ENCODE measurements at places on chromosomes 7 and 10.

DNA sequence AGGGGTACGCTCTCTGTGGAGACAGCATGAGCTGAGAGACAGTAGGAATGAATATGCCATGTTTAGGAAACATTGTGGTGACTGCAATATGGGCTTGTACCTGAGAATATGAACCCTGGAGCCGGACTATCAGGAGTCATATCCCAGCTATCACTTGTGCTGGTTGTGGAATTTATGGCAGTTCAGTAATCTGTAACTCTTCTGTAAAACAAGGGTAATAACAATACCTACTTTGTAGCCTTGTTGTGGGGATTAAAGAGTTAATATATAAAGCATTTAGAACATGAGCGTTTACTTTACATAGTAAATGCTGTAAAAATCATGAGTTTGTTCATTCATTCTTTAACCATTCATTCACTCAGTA is 44.4 kb downstream of the EXOC6 start:
- no peak for DNase-seq

- DNase-seq: no peak
Observed at GRCh38 chr10:600876-601659, 88.4 kb downstream of the DIP2C start.

- no peak for DNase-seq
Observed at GRCh38 chr7:106615808-106616707, 44.9 kb downstream of the CCDC71L start.

DNA sequence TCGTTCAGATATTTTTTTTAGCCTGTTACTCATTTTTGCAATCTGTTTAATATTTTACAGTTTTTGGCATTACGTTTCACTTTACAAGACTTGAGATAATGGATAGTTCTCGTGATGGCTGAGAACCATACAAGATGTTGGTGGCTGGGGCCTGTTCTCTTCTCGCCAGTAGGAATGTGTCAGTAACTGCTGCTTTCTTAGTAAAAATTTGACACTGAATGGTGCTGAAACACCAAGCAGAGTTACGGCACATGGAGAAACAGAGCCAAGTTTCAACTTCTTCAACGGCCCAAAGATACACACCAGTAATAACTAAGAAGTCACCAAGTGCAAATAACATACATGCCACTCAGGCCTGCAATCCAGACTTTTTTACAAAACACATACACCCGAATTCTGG is 130.4 kb downstream of the NRP1 start:
- DNase-seq: no peak

- no peak for DNase-seq
Observed at GRCh38 chr7:20661884-20662283, 46.4 kb downstream of the ABCB5 start.

GRCh38 chr7:143407287-143408251 is 1.1 kb downstream of the EPHA1 start:
- no peak for DNase-seq
